Hippocampal formation (tissue), 2 donors: ENCODE measurements at places on chromosomes 1 and 21.

GRCh38 chr1:47755101-47755990, 241.8 kb downstream of the TRABD2B start:
- DNase-seq = no peak

DNA sequence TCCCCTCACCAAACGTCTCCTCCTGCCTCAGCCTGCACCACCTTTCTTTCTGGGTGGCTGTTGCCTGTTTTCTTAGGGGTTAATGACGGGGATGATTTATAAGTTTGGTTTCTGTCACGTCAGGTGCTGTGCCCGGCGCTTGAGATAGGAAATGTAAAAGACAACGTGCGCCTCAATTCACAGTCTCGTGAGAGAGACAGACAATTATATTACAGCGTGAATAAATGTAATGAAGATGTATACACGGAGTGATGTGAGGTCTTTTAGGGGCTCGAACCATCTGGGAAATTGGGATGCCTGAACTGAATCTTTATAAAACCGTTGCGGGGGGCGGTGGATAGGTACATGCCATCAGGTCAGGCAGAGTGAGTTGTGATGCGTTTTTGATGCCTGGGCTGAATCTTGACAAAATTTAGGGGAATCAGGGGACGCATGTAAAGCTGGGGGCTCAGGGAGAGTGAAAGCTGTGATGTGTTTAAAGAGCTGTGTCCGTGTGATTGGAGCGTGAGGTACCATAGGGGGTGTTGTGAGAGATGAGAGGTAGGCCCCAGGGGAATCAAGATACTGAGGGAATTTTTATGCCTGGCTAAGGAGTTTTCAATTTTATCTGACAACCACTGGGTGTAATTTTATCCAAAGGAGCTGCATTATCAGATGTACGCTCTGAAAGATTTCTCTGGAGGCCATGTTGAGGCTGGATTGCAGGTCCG, 831 bp downstream of the TIPRL start:
- DNase-seq = peak; percentile 26

DNA sequence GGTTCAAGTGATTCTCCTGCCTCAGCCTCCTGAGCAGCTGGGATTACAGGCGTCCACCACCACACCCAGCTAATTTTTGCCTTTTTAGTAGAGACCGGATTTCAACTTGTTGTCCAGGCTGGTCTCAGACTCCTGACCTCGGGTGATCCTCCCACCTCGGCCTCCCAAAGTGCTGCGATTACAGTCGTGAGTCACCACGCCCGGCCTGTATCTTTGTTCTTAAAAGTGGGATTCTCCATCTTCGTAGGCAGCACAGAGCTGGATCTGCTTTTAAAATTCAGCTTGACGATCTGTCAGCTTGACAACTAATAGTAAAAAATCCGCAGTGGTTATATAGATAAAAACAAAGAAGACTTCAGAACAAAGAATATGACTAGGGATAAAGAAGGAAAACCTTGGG, 2.8 kb upstream of the GNG4 start:
- no peak for DNase-seq

- DNase-seq = no peak
Observed at GRCh38 chr1:208461680-208462079, 217.5 kb upstream of the PLXNA2 start.

- no peak for DNase-seq
Observed at GRCh38 chr1:54311506-54311905, 94.7 kb downstream of the SSBP3 start.

- no peak for DNase-seq
Observed at GRCh38 chr1:29121516-29121935, 2.2 kb downstream of the TMEM200B start.

DNA sequence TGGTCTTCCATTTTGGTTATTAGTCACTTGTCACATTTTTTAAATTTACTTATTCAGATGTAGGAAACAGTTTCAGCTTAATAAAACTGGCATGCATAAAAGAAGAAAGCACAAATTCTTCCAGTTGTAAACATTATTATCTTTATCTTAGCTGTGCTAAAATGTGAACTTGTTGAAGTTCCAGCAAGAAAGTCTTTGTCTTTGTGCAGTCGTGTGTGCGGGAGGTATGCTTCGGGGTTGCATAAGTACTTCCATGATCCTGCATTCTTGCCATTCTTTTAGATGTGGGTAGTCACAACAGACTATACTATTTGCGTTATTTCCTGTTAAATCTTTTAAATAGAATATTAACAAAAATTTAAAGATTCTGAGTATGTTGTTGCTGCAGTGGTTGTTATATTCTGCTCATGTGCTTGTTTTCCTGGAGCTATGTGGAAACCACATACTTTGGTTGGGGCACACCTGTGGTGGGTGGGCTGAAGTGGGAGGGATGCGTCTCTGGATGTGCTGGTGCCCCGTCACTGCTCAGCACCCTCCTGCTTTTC, 49.9 kb downstream of the CBS start:
- no peak for DNase-seq

- peak; percentile 3 for DNase-seq
Observed at GRCh38 chr1:38433084-38433722, 386.6 kb upstream of the POU3F1 start.

GRCh38 chr21:33850401-33850800, 65.2 kb downstream of the ATP5PO start:
- no peak for DNase-seq

DNA sequence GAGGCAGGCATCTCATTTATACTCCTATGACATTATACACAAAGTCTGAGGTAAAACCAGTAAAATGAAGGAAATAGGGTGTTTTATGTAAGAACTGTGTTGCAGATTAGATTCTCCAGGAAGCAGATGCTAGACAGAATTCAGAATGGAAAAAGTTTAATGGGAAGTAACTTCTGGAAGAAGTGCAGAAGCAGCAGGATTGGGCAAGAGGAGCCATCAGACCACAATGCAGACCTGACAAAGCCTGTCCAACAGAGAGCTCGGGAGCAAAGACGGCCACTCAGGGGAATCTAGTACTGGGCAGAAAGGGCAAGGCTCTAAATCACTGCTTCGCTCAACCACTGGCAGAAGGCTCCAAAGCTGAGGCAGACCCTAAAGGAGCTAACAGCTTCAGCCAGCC, 33.7 kb downstream of the FBXO42 start:
- no peak for DNase-seq

GRCh38 chr1:14915356-14916054, 238.0 kb upstream of the TMEM51 start:
- no peak for DNase-seq

DNA sequence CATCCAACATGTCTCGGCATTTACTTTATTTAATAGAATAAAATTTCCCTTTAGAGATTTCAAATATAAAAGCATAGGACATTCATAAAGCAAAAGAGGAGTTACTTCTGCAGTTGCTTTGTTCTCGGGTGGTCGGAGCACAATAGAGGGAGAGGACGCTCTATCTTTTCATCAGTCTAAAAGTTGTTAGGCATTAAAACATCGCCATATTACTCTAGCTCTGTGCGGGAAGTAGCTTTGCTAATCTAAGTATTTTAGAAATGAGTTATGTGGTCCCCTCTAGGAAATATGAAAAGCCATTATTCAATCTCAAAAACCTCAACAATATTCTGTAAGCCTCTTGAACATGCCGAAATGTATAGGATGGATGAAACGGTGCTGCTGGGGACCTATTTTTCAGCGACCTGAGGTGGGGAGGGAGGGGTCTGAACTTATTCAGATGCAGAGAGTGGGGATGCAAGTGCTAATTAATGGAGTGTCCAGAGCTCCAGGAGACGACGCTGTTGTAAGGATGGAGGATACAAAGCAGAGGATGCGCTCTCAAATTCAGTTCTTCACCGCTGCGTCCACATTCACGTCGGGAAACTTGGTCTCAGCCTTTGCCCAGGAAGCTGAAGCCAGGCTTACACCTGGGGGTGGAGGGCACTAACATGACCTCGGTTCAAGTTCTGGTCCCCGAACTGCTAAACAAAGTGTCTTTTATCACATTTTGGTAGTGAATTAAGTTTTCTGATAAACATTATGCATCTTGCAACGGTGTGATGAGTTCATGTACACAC, 6.3 kb downstream of the CDKN2C start:
- DNase-seq = no peak

- no peak for DNase-seq
Observed at GRCh38 chr1:207240325-207241101, 81.0 kb upstream of the CD55 start.

DNA sequence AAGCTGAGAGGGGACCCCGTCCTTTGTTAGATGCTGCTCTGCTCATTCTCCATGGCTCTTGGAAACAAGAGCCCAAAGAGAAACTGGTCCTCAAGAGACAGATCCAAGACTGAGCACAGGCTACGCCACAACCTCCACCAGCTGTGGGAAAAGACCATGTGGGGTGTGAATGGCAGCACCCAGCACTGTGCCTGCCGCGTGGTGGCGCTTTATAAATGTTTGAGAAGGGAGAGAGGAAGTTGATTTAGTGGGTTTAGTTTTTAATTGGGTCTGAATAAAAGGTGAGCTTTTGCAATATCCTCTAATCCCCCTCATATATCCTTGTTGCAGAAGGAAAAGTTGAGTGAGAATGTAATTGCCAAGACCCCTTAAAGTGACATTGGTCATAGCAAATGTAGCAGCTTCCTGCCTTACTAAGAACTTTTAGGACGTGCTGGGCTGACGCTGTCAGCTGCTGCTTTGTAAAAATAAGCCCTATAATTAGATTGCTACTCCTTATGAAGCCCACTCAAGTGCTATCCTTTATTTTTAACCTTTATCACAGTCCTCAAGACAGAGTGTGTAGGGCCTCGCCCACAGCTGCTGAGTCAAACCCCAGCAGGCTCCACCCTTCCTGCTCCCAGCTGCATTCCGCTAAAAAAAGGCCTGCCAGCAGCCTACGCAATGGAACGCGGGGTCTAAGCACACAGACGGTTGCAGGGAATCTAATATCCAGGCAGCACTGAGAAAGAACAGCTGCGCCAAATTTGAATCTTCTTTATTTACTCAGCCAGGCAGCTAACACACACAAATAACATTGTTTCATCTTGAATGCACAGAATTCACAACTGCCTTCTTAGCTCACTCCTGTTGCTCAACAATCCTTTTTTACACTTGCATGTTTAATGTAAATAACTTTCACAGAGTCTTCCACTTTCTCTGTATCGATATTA, 47.4 kb upstream of the PRDX6 start:
- peak; percentile 61 for DNase-seq

- no peak for DNase-seq
Observed at GRCh38 chr1:1182491-1183220, 9.0 kb downstream of the TTLL10 start.

- DNase-seq = peak; percentile 63
Observed at GRCh38 chr1:43529206-43529731, 1.4 kb upstream of the PTPRF start.
